ENCODE measurements at places on chromosomes 13 and 19. TPM values are rescaled to one million over a fixed set of nuclear protein-coding genes. Genes with fewer than 3 reads are reported as not detected.
A peak's percentile ranks its signal among the peaks of the same experiment; 100 is the strongest.

DNA sequence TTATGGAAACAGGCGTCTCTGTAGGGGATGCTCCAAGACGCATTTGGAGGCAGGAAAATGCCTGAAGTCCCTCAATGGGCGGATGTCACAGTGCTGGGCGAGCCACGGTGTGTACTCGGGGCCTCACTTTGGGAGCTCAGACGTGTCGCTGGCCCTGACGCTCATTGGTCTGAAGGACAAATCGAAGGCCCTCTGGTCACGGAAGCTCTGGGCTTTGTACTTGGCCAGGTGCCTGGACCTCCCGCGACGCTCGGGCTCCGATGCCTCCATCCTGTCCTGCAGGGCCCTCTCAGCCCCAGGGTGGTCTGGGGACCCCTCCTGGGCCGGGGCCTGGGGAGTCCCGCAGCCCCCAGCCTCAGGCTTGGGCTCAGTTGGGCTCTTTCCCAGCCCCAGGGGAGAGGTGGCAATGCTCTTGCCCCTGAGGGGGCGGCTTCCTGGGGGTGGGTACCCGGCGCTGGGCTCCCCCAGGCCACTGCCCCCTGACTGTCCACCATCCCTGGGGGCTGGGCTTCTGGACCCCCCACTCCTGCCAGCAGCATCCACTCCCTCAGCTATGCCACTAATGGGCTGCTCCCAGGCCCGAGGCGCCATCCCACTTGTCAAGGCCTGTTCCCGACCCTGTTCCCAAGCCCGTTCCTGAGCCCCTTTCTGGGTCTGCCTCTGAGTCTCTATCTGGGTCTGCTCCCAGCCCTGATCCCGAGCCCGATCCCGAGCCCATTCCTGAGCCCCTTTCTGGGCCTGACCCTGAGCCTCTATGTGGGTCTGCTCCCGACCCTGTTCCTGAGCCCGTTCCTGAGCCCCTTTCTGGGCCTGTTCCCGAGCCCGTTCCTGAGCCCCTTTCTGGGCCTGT, 39.5 kb upstream of the GRTP1 start:
- DNase-seq, result no peak
- H3K27ac ChIP-seq, result no peak overlapping the region
- no peaks in the 10 kb centered on the region for H3K27me3 ChIP-seq

GRCh38 chr13:29619995-29620394, 24.5 kb upstream of the SLC7A1 start:
- no peak overlapping the region for H3K27ac ChIP-seq
- H3K4me1 ChIP-seq, result no peaks in the 10 kb centered on the region
- no peak overlapping the region for H3K4me3 ChIP-seq
- no peaks in the 10 kb centered on the region for H3K27me3 ChIP-seq
- no peaks in the 10 kb centered on the region for H3K36me3 ChIP-seq

- H3K27me3 ChIP-seq, result no peaks in the 10 kb centered on the region
- no peak overlapping the region for H3K27ac ChIP-seq
- H3K4me1 ChIP-seq, result no peaks in the 10 kb centered on the region
- H3K36me3 ChIP-seq, result no peaks in the 10 kb centered on the region
- DNase-seq, result peak; percentile 77
- no peak overlapping the region for H3K4me3 ChIP-seq
Observed at GRCh38 chr13:112325920-112326645, 50.1 kb upstream of the SPACA7 start.

- H3K4me3 ChIP-seq, result no peak overlapping the region
- H3K27ac ChIP-seq, result no peak overlapping the region
- no peaks in the 10 kb centered on the region for H3K36me3 ChIP-seq
- H3K4me1 ChIP-seq, result no peaks in the 10 kb centered on the region
Observed at GRCh38 chr13:20964904-20965303, 62.4 kb upstream of the XPO4 start.

DNA sequence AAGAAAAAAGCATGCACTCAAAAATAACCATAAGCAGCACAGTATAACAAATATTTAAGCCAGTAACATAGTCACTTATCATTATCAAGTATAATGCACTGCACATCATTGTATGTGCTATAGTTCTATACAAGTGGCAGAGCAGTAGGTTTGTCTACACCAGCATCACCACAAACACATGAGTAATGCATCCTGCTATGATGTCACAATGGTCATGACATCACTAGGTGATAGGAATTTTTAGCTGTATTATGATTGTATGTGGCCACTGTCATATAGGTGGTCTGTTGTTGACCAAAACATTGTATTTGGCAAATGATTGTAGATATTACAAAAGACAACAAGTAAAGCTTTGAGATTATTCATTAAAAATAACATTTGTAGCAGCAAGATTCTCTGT, 860.7 kb upstream of the GPC6 start:
- H3K4me3 ChIP-seq, result no peak overlapping the region
- no peak for DNase-seq
- no peaks in the 10 kb centered on the region for H3K4me1 ChIP-seq
- H3K36me3 ChIP-seq, result no peaks in the 10 kb centered on the region

DNA sequence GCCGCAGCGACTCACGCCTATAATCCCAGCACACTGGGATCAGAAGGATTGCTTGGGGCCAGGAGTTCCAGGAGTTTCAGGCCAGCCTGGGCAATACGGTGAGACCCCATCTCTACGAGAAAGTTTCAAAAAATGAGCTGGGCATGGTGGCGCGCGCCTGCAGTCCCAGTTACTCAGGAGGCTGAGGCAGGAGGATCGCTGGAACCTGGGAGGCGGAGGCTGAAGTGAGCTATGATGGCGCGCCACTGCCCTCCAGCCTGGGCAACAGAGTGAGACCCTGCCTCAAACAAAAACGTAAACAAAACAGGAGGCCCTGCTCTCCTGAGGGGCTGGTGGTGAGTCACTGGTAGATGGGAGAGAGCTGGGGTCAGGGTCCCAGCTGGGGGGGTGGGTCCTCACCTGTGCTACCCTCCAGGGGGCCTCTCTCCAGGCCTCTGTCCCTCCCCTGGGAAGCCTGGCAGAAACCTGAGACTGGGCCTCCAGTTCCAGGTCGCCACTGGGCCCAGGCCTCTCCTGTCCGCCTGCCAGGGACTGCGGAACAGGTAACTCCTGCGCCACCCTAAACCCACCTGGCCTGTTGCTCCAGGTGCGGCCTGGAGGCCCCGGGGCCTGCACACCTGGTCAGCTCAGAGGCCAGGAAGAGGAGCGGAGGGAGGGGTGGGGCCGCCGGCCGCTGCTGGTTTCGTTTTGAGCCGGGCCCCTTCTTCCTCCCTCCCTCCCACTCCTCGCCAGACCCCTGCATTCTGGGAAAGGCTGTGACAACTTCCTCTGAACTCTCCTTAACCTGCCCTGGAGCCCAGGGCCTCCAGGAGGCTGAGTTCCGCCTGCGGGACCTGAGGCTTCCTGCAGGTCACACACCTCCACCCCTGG, 17.2 kb upstream of the ZBTB7A start:
- H3K36me3 ChIP-seq, result no peaks in the 10 kb centered on the region
- no peak for DNase-seq
- H3K4me3 ChIP-seq, result no peak overlapping the region
- no peak overlapping the region for H3K27ac ChIP-seq

GRCh38 chr13:92251671-92252210, 853.3 kb downstream of the GPC5 start:
- DNase-seq, result no peak
- no peaks in the 10 kb centered on the region for H3K4me1 ChIP-seq
- H3K27ac ChIP-seq, result no peak overlapping the region
- no peaks in the 10 kb centered on the region for H3K36me3 ChIP-seq
- H3K27me3 ChIP-seq, result no peaks in the 10 kb centered on the region

DNA sequence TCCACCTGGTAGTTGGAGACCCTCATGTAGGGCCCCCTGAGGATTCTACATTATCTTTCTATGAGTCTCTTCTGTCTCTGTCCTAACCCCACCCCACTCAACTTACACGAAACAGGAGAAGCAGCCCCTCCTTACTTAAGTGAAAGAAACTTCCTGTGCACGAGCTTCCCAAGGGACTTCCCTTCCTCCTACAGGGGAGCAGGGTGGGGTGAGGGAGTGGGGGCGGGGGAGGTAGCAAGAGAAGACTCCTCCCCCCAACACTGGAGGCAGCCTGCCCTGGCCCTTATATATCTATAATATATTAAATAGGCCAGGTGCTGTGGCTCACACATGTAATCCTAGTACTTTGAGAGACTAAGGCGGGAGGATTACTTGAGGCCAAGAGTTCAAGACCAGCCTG, 5.5 kb upstream of the PDE4C start:
- no peaks in the 10 kb centered on the region for H3K27me3 ChIP-seq
- H3K4me1 ChIP-seq, result no peaks in the 10 kb centered on the region
- no peak overlapping the region for H3K27ac ChIP-seq
- no peaks in the 10 kb centered on the region for H3K36me3 ChIP-seq
- H3K4me3 ChIP-seq, result no peak overlapping the region
- no peak for DNase-seq

GRCh38 chr13:52161181-52161646, 1.8 kb upstream of the NEK3 start:
- DNase-seq, result no peak
- no peaks in the 10 kb centered on the region for H3K27me3 ChIP-seq
- H3K36me3 ChIP-seq, result no peaks in the 10 kb centered on the region
- H3K4me3 ChIP-seq, result no peak overlapping the region
- no peak overlapping the region for H3K27ac ChIP-seq
- peaks cover 3% of the 10 kb centered on the region for H3K4me1 ChIP-seq

- H3K36me3 ChIP-seq, result no peaks in the 10 kb centered on the region
- no peak overlapping the region for H3K4me3 ChIP-seq
- no peak for DNase-seq
Observed at GRCh38 chr13:107104631-107105030, 536.7 kb upstream of the ARGLU1 start.

DNA sequence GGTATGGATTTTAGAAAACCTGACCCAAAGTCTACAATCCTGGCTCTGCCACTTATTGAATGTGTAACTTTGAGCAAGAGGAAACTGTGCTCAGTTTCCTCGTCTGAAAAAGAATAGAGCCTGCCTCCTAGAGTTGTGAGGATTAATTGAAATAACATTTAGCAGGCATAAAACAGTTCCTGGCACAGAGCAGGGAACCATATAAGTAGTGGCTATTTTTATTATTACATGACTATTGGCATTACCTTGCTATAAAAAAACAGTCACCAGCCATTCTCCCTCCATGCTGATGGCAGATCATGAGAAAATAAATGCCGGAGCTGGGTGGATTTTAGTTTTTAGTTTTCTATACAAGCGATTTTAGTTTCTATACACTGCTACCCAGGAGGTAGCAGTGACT, 5.8 kb downstream of the DOCK9 start:
- H3K4me3 ChIP-seq, result no peak overlapping the region
- H3K27me3 ChIP-seq, result no peaks in the 10 kb centered on the region
- peaks cover 3% of the 10 kb centered on the region for H3K4me1 ChIP-seq
- no peaks in the 10 kb centered on the region for H3K36me3 ChIP-seq

DNA sequence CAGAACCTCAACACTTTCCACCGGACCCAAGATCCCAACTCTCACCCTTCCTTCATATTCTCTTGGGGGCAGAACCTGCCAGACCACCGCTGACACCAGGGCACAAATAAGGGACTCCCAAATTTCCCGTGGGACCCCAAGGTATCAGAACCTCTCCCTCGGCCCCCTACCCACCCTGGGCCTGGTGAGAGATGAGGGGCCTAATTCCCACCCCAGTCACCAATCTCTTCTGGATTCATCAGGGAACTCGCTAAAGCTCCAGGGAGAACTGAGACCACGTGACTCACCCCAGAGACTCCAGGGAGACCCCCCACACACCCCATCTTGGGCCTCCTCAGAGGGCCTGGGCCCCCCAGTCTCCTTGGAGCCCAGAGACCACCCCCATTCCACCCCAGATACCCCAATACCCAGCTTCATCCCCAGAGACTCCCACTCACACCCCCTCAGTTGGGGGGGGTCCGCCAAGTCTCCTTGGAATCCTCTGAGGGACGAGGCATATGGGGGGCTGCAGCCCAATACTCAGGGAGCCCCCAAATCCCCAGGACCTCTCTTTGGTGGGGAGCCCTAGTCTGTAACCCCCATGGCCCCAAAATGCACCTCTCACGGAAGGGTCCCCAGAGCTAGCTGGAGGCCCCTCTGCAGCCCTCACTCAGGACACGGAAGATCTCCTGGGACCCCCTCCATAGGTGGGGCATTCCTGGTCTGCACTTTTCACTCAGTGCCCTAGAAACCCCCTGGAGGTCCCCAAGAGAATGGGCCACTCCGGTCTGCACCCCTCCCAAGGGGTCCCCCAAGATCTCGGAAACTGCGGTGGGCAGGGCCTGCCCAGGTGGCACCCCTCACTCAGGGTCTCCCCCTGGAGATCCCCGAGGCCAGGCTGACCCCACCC, 1.6 kb downstream of the LMNB2 start:
- H3K36me3 ChIP-seq, result no peaks in the 10 kb centered on the region
- H3K27me3 ChIP-seq, result no peaks in the 10 kb centered on the region
- H3K27ac ChIP-seq, result no peak overlapping the region
- no peak overlapping the region for H3K4me3 ChIP-seq
- DNase-seq, result peak; percentile 41
- no peaks in the 10 kb centered on the region for H3K4me1 ChIP-seq

GRCh38 chr13:46655377-46656180, 102.6 kb downstream of the LRCH1 start:
- H3K27me3 ChIP-seq, result no peaks in the 10 kb centered on the region
- H3K27ac ChIP-seq, result peak overlapping the region; percentile 87
- H3K36me3 ChIP-seq, result no peaks in the 10 kb centered on the region
- DNase-seq, result no peak
- no peak overlapping the region for H3K4me3 ChIP-seq
- H3K4me1 ChIP-seq, result no peaks in the 10 kb centered on the region

- no peaks in the 10 kb centered on the region for H3K36me3 ChIP-seq
- DNase-seq, result no peak
- H3K27me3 ChIP-seq, result no peaks in the 10 kb centered on the region
Observed at GRCh38 chr13:37546087-37546486, 52.5 kb downstream of the POSTN start.

- H3K36me3 ChIP-seq, result no peaks in the 10 kb centered on the region
- H3K27me3 ChIP-seq, result no peaks in the 10 kb centered on the region
- H3K4me3 ChIP-seq, result no peak overlapping the region
- no peaks in the 10 kb centered on the region for H3K4me1 ChIP-seq
- DNase-seq, result no peak
Observed at GRCh38 chr13:44780591-44781280, 204.6 kb upstream of the TSC22D1 start.

DNA sequence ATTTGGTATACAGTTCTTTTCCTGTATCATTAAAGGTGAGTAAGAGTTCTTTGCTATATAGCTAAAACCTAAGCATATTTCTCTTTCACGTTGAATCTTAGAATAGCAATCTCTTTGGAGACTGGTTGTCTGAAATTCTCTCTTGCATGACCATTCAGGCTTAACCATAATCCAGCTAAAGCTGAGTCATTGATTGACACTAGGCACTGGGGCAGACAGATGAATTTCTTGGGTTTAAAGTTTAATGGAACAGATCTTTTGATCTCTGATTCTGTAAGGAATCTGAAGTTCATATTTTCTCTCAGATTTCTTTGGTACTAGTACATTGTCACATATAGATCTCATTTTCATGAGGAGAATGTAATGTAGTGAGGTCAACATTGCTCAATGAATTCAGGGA, 397.3 kb upstream of the MIR17HG start:
- no peaks in the 10 kb centered on the region for H3K36me3 ChIP-seq
- DNase-seq, result no peak
- no peak overlapping the region for H3K4me3 ChIP-seq
- H3K27me3 ChIP-seq, result no peaks in the 10 kb centered on the region

CERS1 gene
- 0.49 TPM for total RNA-seq

ZNF549 gene
- total RNA-seq, result 7.6 TPM

CTXN1 gene
- total RNA-seq, result 2.5 TPM

TMEM161A gene
- 18.1 TPM for total RNA-seq

CGB2 gene
- total RNA-seq, result not detected

ZNF530 gene
- 2.5 TPM for total RNA-seq

FAM124A gene
- total RNA-seq, result 7.2 TPM

IRF2BP1 gene
- 17.7 TPM for total RNA-seq

KLK14 gene
- 0.57 TPM for total RNA-seq

ZNF829 gene
- 3.5 TPM for total RNA-seq

DMKN gene
- 25.9 TPM for total RNA-seq

SHANK1 gene
- total RNA-seq, result 1.4 TPM

OLFM4 gene
- total RNA-seq, result 0.39 TPM

ZNF418 gene
- total RNA-seq, result 5.2 TPM

RFPL4A gene
- total RNA-seq, result not detected

ZNF160 gene
- total RNA-seq, result 61.0 TPM
